ENCODE measurements at places on chromosomes 7 and 10.

GRCh38 chr10:97024168-97025073 lies 161.3 kb downstream of the SLIT1 start:
- no peak for DNase-seq

- DNase-seq = no peak
These were observed 409.8 kb downstream of the LRMDA start for GRCh38 chr10:75841266-75841665.

- DNase-seq = no peak
These were observed 1080.9 kb downstream of the SORCS1 start for GRCh38 chr10:106083572-106083971.

DNA sequence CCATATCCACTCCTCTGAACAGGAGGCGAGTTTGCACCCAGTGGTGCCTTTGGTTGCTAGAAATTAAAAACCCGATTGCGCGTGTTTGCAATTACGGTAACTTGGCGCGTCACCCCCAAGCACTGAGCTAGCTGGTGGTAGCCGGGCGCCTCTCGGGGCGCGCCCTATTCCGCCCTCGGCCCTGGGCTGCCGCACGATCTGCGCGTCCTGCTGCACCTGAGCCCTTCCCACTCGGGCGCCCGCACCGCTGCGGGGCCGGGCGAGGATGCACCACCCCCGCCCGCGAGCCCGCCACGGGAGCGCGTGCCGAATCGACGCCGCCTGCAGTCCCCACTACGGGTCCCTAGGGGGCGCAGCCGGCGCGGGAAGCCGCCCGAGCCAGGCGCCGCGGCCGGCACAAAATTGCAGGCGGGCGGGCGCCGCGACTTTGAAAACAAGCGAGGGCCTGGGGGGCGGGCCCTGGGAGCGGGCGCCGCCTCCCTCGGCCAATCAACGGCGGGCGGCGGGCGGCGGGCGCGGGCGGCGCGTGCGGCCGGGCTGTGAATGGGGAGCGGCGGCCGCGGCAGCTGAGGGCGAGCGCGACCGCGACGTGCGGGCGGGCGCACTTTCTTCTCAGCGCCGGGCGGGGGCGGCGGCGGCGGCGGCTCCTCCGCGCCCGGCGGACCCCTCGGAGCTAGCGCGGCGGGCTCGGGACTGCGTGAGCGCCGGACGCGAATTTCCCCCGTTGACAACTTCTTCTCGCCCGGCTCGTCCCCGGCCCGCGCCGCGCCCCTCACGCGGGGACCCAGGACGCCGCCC lies at the start of gene SDK1:
Gene SDK1 (plus strand): TSS at position 602 of the 798 bp plus-strand sequence. CDS start 335 bp downstream, outside the sequence.
- DNase-seq = peak; percentile 91

DNA sequence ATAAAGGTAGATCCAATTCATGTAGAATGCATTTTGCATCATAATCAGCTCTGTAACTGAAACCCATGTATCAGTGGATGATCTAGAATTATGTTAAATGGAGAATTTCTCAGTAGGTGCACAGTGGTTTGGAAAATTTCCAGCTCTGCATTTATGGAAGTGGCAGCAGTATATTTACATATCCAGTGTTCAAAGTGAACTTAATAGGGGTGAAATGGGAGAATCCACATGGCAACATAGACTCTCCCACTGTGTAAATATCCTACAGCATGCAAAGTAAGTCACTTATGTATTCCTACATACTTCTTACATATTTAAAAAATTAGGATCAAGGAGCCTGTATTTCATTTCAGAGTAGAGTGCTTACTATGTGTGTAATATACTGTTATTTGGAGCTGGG lies 35.3 kb downstream of the CDC14C start:
- DNase-seq = no peak

GRCh38 chr7:21011153-21011552 lies 224.5 kb upstream of the SP8 start:
- DNase-seq = no peak

DNA sequence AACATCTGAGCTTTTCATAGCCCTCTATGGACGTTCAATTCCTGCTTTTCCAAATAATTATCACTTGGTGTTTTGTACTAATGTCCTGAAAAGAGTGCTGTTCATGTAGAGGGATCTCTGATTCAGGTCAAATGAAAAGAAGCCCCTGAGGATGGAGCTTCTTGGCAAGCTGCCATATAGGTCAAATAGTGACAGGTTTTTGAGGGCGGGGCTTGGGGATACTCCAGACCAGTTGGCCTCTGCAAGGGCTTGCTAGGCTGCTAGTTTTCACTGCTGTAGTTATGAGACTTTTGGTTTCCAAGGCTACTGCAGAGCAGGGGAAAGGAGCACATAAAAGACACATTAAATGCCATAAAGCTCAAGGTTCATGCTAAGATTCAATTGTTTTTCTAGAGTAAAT lies 257.2 kb upstream of the CACNA2D1 start:
- no peak for DNase-seq

GRCh38 chr10:72598769-72599701 lies 26.8 kb downstream of the MICU1 start:
- no peak for DNase-seq
